ENCODE measurements at places on chromosomes 12 and 14. TPM values are rescaled to one million over a fixed set of nuclear protein-coding genes. Genes with fewer than 3 reads are reported as not detected.
A peak's percentile ranks its signal among the peaks of the same experiment; 100 is the strongest.

GRCh38 chr12:3172124-3173007 lies 95.2 kb downstream of the TSPAN9 start:
- no peak overlapping the region for H3K4me3 ChIP-seq
- H3K36me3 ChIP-seq: no peaks in the 10 kb centered on the region
- H3K4me1 ChIP-seq: peaks cover 21% of the 10 kb centered on the region
- no peaks in the 10 kb centered on the region for H3K27me3 ChIP-seq
- no peak overlapping the region for H3K27ac ChIP-seq

GRCh38 chr12:42284876-42285275 lies 41.0 kb downstream of the ZCRB1 start:
- H3K27ac ChIP-seq: no peak overlapping the region
- H3K4me3 ChIP-seq: no peak overlapping the region
- no peaks in the 10 kb centered on the region for H3K27me3 ChIP-seq
- H3K4me1 ChIP-seq: no peaks in the 10 kb centered on the region

DNA sequence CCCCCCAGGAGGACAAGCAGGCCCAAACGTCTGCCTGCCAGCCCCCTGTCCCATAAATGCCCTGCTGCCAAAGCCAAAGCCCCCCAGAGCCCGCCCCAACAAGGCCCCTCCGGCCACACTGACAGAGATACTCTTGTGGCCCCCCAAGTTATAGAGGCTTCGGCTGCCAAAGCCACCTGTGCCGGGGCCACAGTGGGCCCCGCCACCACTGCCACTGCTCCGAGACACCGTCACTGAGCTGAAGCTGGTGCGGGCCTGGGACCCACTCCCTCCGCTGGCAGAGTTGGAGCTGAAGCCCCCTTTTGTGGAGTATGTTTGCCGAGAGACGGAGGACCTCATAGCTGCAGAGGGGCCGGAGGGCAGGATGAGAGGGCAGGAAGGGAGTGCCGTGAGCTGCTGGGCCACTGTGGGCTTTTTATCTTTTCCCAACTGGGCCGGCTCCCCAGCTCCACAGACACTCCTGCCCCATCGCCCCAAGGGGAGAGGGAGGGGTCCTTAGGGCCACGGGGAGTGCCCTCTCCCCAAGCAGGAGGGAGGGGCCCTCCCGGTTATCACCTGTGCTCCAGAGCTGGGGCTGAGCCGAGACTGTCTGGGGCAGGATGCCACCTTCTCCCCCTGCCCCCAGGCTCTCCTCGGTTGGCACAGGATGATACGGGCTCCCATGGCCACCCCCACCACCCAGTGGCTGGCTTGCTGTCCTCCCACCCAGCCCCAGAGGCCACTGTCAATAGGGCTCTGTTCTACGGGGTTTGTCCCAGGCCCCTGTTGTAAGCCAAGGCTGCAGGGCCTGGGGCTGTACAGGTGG lies at the start of gene KRT79:
Gene KRT79 (minus strand): TSS at position 390 of the 805 bp plus-strand sequence. CDS start 51 bp downstream, at position 339.
- H3K4me1 ChIP-seq: no peaks in the 10 kb centered on the region
- H3K4me3 ChIP-seq: no peak within 1 kb of the TSS
- H3K36me3 ChIP-seq: no peaks in the 10 kb centered on the region

GRCh38 chr12:117155278-117156060 lies 34.8 kb downstream of the FBXO21 start:
- H3K27me3 ChIP-seq: no peaks in the 10 kb centered on the region
- peaks cover 10% of the 10 kb centered on the region for H3K36me3 ChIP-seq
- H3K4me1 ChIP-seq: peaks cover 9% of the 10 kb centered on the region
- DNase-seq: peak; percentile 46
- H3K27ac ChIP-seq: no peak overlapping the region

GRCh38 chr14:23183479-23183878 lies at the start of gene SLC7A8:
Gene SLC7A8, minus strand, starts transcription at chr14:23183660. Its CDS starts 746 bp downstream, at chr14:23182914.
- H3K27ac ChIP-seq: no peak within 1 kb of the TSS
- peak; percentile 28 for DNase-seq
- H3K27me3 ChIP-seq: peaks cover 24% of the 10 kb centered on the region
- H3K36me3 ChIP-seq: no peaks in the 10 kb centered on the region

GRCh38 chr12:132170094-132170636 lies 25.9 kb downstream of the NOC4L start:
- no peak overlapping the region for H3K27ac ChIP-seq
- no peaks in the 10 kb centered on the region for H3K36me3 ChIP-seq
- no peak overlapping the region for H3K4me3 ChIP-seq
- H3K4me1 ChIP-seq: no peaks in the 10 kb centered on the region
- peaks cover 66% of the 10 kb centered on the region for H3K27me3 ChIP-seq
- no peak for DNase-seq

DNA sequence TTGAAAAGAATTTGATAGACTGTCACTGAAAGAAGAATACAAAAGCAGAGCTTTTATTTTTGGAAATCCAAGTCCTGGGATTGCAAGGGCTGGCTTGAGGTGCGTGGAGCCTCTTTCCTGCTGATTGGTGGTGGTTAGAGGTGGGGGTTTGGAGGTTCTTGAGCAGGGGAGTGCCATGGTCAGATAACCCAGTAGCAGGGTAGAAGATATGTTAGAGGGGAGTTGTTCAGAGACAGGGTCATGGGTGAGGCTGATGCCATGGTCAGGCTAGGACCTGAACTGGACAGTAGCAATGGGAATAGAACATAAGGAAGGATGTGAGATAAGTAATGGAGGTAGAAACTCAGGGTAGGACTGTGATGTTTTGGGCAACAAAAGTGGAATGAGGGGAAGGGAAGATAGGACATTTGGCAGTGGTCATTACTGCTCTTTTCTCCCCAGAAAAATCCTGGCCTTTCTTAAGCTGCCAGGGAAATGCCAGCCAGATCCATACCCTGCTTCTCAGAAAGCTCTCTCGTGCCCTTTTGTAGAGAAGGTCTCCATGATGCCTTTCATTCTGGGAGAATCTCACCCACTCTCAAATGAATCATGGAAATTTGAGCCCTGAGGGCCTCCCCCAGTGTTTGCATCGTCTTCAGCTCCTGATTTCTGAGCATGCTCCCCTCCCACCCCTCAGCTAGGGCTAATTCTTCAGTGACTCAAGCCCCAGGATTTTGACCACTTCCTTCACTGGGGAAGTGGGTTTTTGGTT lies 9.5 kb downstream of the EMP1 start:
- H3K27me3 ChIP-seq: no peaks in the 10 kb centered on the region
- H3K4me3 ChIP-seq: no peak overlapping the region
- DNase-seq: no peak
- peaks cover 100% of the 10 kb centered on the region for H3K4me1 ChIP-seq

- no peaks in the 10 kb centered on the region for H3K27me3 ChIP-seq
- H3K4me1 ChIP-seq: peaks cover 89% of the 10 kb centered on the region
- DNase-seq: no peak
- H3K36me3 ChIP-seq: no peaks in the 10 kb centered on the region
- H3K27ac ChIP-seq: peak overlapping the region; percentile 53
- no peak overlapping the region for H3K4me3 ChIP-seq
These were observed 6.3 kb downstream of the CIPC start for GRCh38 chr14:77104393-77104792.

DNA sequence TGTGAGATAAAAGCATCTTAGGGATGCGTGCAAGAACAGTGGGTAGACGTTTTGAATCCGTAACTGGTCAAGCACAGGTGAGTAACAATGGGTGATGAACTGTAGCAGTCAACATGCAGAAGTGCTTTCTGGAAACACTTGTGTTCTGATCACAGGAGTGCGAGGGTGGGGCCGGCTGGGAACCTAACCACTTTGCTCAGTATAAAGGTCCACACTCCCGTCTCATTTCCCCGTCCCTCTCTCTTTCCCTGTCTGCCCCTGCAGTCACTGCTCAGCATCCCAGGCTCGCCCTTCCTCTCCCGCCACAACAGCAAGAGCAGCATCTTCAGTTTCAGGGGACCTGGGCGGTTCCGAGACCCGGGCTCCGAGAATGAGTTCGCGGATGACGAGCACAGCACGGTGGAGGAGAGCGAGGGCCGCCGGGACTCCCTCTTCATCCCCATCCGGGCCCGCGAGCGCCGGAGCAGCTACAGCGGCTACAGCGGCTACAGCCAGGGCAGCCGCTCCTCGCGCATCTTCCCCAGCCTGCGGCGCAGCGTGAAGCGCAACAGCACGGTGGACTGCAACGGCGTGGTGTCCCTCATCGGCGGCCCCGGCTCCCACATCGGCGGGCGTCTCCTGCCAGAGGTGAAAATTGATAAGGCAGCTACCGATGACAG lies 127.1 kb downstream of the FIGNL2 start:
- H3K27me3 ChIP-seq: peaks cover 46% of the 10 kb centered on the region
- DNase-seq: peak; percentile 7
- H3K27ac ChIP-seq: no peak overlapping the region
- H3K4me3 ChIP-seq: peak overlapping the region; percentile 25

DNA sequence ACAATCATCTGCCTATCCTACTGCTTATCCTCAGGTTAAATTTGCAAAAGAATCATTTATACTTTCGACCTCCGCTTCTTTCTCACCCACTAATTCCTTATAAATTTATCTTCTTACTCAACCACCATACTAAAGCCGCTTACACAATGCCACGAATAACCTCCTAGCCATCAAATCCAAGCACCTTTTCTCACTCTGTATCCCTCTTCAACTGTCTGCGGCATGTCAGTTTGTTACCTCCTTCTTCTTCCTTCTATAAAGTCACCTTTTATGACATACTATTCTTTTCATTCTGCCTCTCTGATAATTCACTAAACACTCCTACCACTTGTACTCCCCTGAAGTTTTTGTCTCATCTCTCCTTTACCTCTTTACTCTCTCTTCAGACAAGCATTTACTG lies 66.3 kb downstream of the SEC23A start:
- no peaks in the 10 kb centered on the region for H3K4me1 ChIP-seq
- H3K36me3 ChIP-seq: peaks cover 100% of the 10 kb centered on the region
- H3K27ac ChIP-seq: no peak overlapping the region
- no peak overlapping the region for H3K4me3 ChIP-seq

- no peak overlapping the region for H3K27ac ChIP-seq
- DNase-seq: no peak
- H3K4me3 ChIP-seq: no peak overlapping the region
- H3K4me1 ChIP-seq: peaks cover 75% of the 10 kb centered on the region
- no peaks in the 10 kb centered on the region for H3K27me3 ChIP-seq
These were observed 16.4 kb downstream of the TRMT61A start for GRCh38 chr14:103545219-103545914.

DNA sequence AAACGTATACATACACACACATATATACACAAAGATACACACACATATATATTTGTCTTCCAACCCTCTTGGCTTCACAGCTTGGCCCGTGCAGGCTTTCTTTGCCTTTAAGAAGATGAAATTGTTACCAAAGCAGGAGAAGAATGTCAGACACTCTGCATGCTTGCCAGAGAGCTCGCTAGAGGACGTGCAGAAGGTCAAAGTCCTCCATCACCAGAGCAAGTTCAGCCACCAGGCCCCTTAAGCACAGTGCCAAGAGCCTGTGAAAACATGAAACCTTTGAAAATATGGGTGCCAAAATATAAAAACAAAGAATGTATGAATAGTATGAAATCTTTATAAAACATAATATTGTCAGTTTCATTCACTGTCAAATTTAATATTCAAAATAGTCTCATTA lies 14.9 kb upstream of the MCRS1 start:
- H3K4me1 ChIP-seq: peaks cover 28% of the 10 kb centered on the region
- peak; percentile 53 for DNase-seq

DNA sequence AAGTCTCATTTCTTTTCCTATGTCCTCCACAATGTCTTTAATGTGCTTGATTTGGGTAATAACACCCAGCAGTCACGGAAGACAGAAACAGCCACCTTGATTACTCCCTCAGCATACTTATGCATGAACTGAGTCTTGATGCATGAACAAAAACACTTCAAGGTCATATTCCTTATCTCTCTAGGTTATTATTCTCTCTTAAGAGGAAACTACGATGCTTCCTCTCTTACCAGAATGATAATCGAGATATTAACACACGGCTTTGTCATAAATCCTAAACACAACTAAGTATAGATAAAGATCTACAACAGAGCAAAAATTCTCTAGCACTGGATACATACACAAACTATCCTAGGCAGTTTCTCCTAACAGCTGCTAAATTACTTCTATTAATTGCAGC lies 583.5 kb upstream of the ATP2B1 start:
- no peak overlapping the region for H3K4me3 ChIP-seq
- H3K36me3 ChIP-seq: no peaks in the 10 kb centered on the region
- peak overlapping the region; percentile 4 for H3K27ac ChIP-seq
- no peaks in the 10 kb centered on the region for H3K27me3 ChIP-seq
- no peak for DNase-seq
- peaks cover 23% of the 10 kb centered on the region for H3K4me1 ChIP-seq

DNA sequence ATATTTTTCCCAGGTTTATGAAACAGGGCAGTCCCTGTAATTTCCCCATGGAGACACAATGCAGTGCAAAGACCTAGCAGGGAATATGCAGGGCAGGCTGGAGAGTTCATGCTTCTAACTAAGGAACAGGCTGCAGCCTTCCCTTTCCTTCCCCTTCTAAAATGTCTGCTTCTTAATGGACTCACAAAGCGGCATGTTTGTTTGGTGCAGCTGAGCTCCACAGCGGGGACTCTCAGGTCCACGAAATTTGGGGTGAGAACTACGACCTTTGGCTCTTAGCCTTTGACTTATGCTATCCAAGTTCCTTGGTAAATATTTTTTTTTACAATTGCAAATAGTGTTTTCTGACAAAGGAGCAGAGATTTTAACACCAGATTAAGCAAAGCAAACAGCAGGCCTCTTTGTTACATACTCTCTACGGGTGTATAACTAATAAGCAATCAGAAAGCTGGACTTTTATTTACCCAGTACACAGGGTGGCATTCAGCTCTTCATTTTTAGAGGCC lies 323.6 kb downstream of the ZFP36L1 start:
- H3K4me1 ChIP-seq: peaks cover 51% of the 10 kb centered on the region
- H3K36me3 ChIP-seq: no peaks in the 10 kb centered on the region
- no peaks in the 10 kb centered on the region for H3K27me3 ChIP-seq
- H3K27ac ChIP-seq: no peak overlapping the region
- H3K4me3 ChIP-seq: no peak overlapping the region

- H3K4me1 ChIP-seq: no peaks in the 10 kb centered on the region
- no peak overlapping the region for H3K27ac ChIP-seq
- no peak for DNase-seq
These were observed 351.6 kb downstream of the SEC23A start for GRCh38 chr14:38751459-38751858.

- H3K27ac ChIP-seq: no peak overlapping the region
- H3K27me3 ChIP-seq: peaks cover 69% of the 10 kb centered on the region
- no peaks in the 10 kb centered on the region for H3K36me3 ChIP-seq
These were observed 3.0 kb downstream of the B4GALNT1 start for GRCh38 chr12:57629897-57630471.

- H3K4me3 ChIP-seq: no peak overlapping the region
- DNase-seq: no peak
- H3K4me1 ChIP-seq: no peaks in the 10 kb centered on the region
- H3K27ac ChIP-seq: no peak overlapping the region
- no peaks in the 10 kb centered on the region for H3K36me3 ChIP-seq
- H3K27me3 ChIP-seq: no peaks in the 10 kb centered on the region
These were observed 462.5 kb downstream of the AEBP2 start for GRCh38 chr12:19901841-19902240.

- no peak overlapping the region for H3K27ac ChIP-seq
- no peaks in the 10 kb centered on the region for H3K27me3 ChIP-seq
- H3K4me1 ChIP-seq: no peaks in the 10 kb centered on the region
- H3K36me3 ChIP-seq: no peaks in the 10 kb centered on the region
These were observed 211.3 kb upstream of the DIO3 start for GRCh38 chr14:101350021-101350420.

- peaks cover 12% of the 10 kb centered on the region for H3K4me1 ChIP-seq
- H3K36me3 ChIP-seq: no peaks in the 10 kb centered on the region
- H3K27me3 ChIP-seq: no peaks in the 10 kb centered on the region
These were observed at the start of gene DYRK4 for GRCh38 chr12:4562034-4562657. Gene DYRK4, plus strand, starts transcription at chr12:4562208. Its CDS starts 38 bp downstream, at chr12:4562246.

Gene OR6C2
- total RNA-seq: not detected

Gene NEUROD4
- not detected for total RNA-seq

Gene LRRK2
- total RNA-seq: 8.5 TPM

Gene C1QL4
- not detected for total RNA-seq

Gene EPYC
- total RNA-seq: not detected

Gene CSRP2
- total RNA-seq: 13.7 TPM

Gene DAO
- total RNA-seq: not detected

Gene FITM1
- 120 TPM for total RNA-seq

Gene SYCP3
- total RNA-seq: not detected
